ENCODE measurements at places on chromosomes 2 and 18. TPM values are rescaled to one million over a fixed set of nuclear protein-coding genes. Genes with fewer than 3 reads are reported as not detected.

The SH2D6 gene
- 0.13 TPM for total RNA-seq

- peak; percentile 17 for DNase-seq
Observed at GRCh38 chr2:102185347-102185746, 1.5 kb upstream of the IL1RL2 start.

- DNase-seq, result no peak
Observed at GRCh38 chr18:67145586-67146292, 370.8 kb downstream of the DSEL start.

DNA sequence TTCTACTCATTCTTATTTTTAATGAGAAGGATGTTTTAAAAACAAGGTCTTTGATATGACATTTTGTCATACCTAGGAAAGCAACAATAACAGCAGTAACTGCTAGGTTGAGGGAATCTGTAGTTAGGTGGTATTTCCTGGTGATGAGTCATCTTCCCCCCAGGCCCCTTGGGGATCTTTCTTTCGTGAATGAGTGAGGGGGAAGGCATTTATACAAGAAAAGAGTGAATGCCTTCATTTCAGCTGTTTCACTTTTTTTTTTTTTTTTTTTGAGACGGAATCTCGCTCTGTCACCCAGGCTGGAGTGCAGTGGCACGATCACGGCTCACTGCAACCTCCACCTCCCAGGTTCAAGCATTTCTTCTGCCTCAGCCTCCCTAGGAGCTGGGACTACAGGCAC, 108.6 kb downstream of the MAP4K4 start:
- DNase-seq, result peak; percentile 52

DNA sequence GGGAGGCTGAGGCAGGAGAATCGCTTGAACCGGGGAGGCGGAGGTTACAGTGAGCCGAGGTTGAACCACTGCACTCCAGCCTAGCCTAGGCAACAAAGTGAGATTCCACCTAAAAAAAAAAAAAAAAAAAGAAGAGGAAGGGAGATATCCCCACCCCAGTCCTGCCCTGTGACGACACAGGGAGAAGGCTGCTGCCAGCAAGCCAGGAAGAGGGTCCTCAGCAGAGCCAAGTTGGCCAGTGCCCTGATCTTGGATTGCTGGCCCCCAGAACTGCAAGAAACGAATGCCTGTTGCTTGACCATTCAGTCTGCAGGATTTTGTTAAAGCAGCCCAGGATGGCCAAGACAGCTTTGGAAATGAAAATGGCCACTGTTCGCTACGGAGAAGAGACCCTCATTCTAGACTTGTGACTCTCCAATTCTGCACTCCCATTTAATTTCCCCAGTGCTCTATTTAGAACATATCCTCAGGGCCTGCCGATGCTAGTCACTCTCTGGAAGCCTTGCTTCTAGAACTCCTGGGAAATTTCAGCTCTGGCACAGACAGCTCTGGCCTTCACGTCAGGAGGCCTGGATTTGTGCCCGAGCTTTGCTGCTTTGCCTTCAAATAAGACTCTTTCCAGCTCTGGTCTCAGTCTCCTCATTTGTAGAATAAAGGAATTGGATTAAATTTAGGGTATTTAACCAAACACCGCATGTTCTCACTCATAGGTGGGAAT, 15.7 kb upstream of the AMMECR1L start:
- no peak for DNase-seq

The GLB1L gene
- 5.9 TPM for total RNA-seq

- peak; percentile 71 for DNase-seq
Observed at GRCh38 chr2:48508461-48509124, 21.4 kb upstream of the STON1 start.

DNA sequence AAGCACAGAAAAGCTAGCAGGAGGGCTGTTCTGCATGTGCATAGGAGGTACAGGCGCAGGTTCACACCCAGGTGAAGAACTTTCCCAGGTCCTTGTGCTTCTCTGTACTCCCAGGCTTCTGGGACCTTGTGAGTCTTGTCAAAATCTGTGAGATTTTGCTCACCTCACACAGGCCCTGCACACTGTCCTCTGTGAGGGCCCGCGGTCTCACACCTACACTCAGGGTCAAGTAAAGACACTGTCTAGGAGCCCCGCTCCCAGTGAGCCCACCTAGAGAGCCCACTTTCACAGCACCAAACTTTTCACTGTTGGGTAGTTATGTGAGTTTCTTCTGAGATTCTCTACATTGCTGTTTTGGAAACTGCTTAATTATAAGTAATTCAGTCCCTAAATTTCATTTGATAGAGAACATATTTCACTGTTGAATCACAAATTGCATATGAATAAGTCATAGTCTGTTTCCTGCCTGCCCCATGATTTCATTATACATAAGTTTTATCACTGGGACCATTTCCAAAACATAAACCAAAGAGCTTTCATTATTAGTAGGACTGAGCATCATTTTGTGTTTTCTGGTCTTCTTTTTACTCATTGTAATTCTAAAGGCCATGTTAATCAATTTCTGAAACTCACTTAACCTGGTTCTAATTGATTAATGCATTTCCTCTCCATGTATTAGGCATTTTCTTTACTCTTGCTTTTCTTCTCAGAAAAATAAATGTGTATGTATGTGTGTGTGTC, 234.2 kb upstream of the SPOPL start:
- peak; percentile 53 for DNase-seq

DNA sequence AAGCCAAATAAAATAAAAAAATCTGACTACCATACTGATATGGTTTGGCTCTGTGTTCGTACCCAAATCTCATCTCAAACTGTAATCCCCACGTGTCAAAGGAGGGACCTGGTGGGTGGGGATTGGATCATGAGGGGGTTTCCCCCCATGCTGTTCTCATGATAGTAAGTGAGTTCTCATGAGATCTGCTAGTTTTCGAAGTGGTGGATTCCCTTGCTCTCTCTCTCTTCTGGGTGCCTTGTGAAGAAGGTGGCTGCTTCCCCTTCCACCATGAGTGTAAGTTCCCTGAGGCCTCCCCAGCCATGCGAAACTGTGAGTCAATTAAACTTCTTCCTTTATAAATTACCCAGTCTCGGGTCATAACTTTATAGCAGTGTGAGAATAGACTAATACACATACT, 123.8 kb upstream of the WDSUB1 start:
- no peak for DNase-seq

DNA sequence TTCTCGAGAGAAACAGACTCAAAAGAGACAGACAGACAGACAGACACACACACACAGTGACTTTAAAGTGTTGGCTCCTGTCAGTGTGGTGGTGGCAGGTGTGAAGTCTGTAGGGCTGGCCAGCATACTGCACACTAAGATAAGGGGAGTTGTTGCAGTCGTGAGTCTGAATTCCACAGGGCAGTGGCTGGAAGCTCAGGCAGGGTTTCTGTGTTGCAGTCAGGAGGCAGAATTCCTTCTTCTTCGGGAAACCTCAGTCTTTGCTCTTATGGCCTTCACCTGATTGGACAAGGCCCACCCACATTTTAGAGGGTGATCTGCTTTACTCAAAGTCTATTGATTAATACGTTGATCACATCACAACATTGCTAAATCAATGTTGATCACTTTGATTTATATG, 478.4 kb upstream of the HS6ST1 start:
- no peak for DNase-seq

The FNDC4 gene
- total RNA-seq, result 47.0 TPM

The ASB3 gene
- 27.3 TPM for total RNA-seq

DNA sequence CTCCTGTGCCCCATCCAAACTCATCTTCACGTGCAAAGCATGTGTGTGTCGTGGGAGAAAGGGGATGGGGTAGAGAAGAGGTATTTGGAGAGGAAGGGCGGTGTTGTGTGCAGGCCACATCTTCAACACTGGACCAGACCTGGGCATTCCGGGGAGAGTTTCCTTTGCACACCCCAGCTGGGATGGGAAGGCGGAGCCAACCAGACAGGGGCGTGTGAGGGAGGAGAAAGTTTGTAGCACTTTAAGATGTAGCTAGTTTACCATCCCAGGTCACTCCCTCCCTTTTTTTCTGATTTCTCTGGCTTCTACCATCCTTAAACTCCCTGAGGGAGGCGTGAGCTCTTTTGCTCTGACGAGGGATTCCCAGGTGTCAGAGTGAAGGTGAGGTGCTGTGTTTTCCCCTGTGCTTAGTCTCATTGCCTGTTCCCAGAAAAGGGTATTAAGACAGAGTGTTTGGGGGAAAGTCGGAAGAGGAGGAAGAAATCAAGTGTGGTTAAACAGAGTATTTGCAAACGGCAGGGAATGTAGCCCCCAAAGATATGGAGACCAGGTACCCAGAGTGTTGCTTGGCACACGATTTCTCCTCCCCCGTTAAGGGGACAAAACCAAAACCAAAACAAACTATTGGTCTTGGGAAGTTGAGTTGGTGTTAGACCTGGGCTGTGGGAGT, 1.6 kb downstream of the SETBP1 start:
- DNase-seq, result no peak

DNA sequence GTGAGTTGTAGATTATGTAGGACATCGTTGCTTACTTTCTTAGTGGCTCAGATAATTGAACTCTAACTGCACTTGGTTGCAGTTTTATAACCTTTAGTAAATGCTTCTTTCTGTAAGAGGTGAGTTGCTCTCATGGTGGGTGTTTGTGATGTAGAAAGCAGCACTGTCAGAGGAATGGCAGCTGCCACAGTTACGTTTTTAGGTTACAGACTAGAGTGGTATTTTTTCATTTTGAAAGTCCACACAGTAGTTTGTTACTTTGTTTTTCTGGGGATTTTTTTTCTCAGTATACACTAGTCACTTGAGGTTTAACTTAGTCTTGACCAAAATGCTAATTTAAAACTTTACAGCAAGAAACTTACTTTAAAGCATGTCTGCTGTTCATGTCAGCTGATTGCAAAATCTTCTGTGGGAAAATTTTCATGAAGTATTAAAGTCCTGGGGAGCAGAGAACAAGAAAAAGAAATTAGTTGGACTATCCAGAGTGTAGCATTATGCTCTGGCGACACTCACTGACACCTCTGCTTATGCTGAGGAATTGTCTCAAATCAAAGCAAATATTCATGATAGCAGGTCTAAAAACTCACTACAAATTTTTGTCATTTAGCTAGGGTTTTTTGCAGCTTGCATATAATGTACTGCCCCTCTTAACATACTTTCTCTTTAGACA, 14.8 kb downstream of the AFTPH start:
- DNase-seq, result no peak

DNA sequence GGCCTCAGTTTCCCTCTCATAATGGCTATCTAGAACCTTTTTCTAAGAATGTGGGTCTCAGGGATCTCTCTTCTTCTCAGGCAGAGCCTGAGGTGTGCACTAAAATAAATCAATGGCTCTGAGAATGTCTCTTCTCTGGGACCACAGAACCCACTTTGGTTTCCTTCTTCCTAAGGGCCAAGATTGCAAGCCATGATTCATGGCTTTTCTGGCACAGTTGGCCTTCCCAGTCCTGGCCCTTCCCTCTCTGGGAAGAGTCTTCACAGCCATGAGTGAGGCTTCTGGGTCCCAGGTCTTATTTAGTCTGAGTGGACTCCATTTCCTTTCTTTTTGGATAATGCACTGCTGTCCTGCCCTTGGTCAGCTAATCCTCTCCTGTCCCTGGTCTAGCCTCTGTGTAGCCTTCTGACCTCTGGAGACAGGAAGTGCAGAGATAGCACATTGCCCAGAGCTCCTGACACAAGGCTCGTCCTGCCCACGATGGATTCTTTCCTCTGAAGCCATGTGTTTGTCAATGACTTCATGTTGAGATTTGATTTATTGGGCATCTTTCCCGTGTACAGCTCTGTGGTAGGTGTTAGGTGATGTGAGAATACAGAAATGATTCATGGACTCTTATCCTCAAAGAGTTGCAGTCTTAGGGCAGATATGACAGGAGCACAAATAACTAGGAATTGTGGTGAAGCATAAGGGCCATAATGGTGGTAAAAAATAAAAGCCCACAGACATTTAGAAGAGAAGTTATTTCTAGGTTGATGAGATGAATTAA, 245.0 kb downstream of the CLIP4 start:
- no peak for DNase-seq

The C2orf78 gene
- total RNA-seq, result not detected

- no peak for DNase-seq
Observed at GRCh38 chr2:23762141-23762540, 164.8 kb downstream of the ATAD2B start.

Measured in pulmonary artery endothelial cell (primary cell).